CD4-positive, alpha-beta memory T cell (primary cell): ENCODE measurements at places on chromosomes 6 and 20. TPM values are rescaled to one million over a fixed set of nuclear protein-coding genes. Genes with fewer than 3 reads are reported as not detected.

Gene INSM1
- not detected for polyA plus RNA-seq

Gene CDSN
- not detected for polyA plus RNA-seq

Gene TREML2
- polyA plus RNA-seq, result 4.8 TPM

Gene VIP
- not detected for polyA plus RNA-seq

DNA sequence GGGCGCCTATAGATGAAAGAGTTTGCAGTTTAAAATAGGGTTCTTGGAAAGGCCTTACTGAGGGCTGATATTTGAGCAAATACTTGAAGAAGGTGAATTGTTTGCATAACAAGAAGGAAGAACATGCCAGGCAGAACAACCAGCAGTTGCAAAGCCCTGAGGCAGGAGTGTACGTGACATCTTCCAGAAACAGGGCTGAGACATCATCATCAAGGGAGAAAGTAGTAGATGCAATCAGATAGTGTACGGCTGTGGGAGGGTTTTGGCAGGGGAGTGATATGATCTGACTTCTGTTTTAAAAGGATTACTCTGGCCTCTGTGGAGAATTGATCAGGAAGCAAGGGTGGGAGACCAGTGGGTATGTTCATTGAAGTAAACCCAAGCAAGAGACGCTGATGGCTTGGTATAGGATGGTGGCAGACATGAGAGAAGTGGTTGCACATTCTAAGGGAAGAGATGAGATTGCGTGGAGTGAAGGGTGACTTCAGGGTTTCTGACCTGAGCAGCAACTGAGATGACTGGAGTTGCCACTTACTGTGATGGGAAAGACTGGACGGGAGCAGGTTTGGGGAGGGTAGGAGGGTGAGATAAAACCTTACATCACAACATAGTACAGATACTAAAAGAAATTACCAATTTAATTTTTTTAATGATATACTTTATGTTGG, 28.8 kb downstream of the RIOK1 start:
- no peaks in the 10 kb centered on the region for H3K4me1 ChIP-seq
- no peak for DNase-seq
- peaks cover 34% of the 10 kb centered on the region for H3K36me3 ChIP-seq
- H3K27ac ChIP-seq, result no peak overlapping the region
- H3K4me3 ChIP-seq, result no peak overlapping the region

DNA sequence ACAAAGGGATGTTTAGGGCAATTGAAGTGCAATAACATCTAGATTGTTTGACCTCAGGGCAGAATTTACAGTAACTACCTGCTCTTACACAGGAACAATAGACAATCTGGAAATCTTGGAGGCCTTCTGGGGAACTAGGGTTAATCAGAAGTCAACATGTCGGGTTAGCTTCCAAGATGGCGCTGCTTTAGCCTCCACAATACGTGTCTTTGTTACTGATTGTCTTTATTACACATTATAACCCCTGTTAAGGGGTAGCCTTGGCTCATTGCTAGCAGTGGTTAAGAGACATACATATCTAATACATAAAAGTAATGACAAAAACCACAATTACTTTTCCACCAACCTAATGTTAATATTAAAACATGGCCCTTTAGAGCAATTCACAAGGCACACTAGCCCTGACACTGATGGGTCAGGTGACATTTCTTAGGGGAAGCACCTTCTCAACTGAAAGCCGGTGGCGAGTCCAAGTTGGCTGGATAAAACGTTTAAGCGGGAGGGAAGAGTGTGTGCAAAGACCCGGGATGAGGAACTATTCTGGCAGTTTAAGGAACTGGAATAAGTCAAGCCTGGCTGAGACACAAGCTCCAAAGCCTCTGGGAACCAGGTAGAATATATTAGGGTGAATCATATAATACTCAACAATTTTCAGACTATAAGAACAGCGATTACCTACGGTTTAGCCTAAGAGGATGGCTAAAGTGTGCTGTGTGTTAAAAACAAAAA, 236.9 kb downstream of the BCAS1 start:
- H3K36me3 ChIP-seq, result no peaks in the 10 kb centered on the region
- no peak for DNase-seq
- H3K27me3 ChIP-seq, result no peaks in the 10 kb centered on the region

DNA sequence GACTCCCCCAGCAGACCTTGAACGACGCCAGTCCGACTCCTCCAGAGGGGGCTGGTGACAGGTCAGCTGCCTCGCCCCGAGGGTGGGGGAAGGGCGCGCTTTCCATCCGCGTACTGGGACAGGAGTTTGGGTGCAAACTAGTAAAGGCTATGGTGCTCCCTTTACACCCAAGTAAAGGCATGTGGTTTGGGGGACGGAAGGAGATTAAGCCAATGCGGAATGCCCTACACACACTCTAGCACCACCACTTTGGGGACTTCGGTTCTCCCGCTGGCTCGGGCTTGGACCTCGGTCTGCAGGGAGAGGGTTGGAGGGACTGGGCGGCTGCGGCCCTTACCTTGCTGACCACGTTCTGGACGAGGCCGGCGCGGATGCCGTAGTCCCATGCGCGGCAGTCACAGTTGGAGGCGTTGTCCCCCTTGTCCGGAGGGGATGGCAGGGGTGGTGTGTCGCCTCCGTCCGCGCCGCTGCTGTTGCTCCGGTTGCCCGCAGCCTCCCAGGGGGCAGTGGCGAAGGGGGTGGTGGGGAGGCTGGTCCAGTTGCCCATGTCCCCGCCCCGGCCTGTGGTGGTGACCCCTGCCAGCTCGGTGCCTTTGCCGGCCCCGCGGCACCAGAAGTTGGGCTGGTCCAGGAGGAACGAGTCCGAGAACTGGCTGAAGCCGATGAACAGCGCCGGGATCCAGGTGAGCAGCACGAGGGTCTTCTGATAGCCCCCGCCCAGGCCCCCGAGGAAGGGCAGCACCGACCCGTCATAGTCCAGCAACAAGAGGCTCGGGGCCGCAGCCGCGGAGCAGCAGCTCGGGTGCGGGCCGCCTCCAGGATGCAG, 1.1 kb downstream of the SLC22A23 start:
- H3K4me1 ChIP-seq, result peaks cover 35% of the 10 kb centered on the region
- peaks cover 6% of the 10 kb centered on the region for H3K27me3 ChIP-seq
- peak overlapping the region; percentile 67 for H3K4me3 ChIP-seq
- DNase-seq, result peak; percentile 18
- H3K27ac ChIP-seq, result peak overlapping the region; percentile 37
- no peaks in the 10 kb centered on the region for H3K36me3 ChIP-seq

- DNase-seq, result no peak
- H3K4me3 ChIP-seq, result no peak overlapping the region
- H3K27ac ChIP-seq, result no peak overlapping the region
- no peaks in the 10 kb centered on the region for H3K4me1 ChIP-seq
- no peaks in the 10 kb centered on the region for H3K27me3 ChIP-seq
These were observed 582.2 kb upstream of the FLRT3 start for GRCh38 chr20:14919501-14920081.

DNA sequence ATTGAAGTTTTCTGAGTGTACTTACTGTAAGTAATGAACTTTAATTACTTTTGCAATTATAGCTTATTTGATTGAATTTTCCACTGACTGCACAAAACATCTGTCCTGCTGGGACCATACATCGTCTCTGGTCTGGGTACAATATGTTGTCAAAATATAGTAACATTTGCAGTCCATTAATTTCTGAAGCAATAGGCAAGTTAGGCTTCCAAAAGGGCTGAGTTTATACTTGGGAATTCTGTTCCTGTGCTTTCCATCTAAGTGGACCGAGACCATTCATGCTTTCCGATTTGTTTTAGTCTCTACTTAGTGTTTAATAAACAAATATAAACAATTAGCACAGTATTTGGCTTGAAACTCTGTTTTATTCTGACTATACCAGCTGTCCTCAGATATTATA, 139.3 kb downstream of the RFPL4B start:
- no peaks in the 10 kb centered on the region for H3K4me1 ChIP-seq
- DNase-seq, result no peak
- H3K27ac ChIP-seq, result no peak overlapping the region
- no peak overlapping the region for H3K4me3 ChIP-seq
- no peaks in the 10 kb centered on the region for H3K27me3 ChIP-seq

GRCh38 chr20:1185790-1186334, 1.1 kb upstream of the TMEM74B start:
- H3K4me1 ChIP-seq, result peaks cover 14% of the 10 kb centered on the region
- H3K4me3 ChIP-seq, result no peak overlapping the region
- peaks cover 3% of the 10 kb centered on the region for H3K27me3 ChIP-seq
- H3K36me3 ChIP-seq, result no peaks in the 10 kb centered on the region

- H3K27ac ChIP-seq, result no peak overlapping the region
- H3K4me3 ChIP-seq, result no peak overlapping the region
- H3K27me3 ChIP-seq, result no peaks in the 10 kb centered on the region
- no peak for DNase-seq
- no peaks in the 10 kb centered on the region for H3K36me3 ChIP-seq
These were observed 41.0 kb upstream of the HIVEP1 start for GRCh38 chr6:11971154-11971553.

DNA sequence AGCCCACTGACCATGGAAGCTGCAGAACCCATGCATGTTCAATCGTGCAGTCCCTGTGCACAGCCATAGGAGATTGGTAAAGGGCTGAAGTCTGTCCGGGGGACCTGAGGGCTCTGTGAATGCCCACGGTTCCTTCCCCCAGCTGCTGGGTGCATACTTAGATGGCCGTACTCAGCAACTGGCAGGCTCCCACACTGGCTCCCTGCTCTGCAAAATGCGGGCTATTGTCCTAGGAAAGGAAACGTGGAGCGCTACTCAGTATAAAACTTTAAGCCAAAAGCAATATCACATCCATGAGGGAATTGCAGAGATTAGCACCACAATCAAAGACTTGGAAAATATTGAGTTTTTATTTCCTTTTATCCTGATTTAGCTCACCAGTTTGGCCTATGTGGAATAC, 202.0 kb downstream of the WDR27 start:
- H3K4me1 ChIP-seq, result no peaks in the 10 kb centered on the region
- no peak overlapping the region for H3K4me3 ChIP-seq
- no peak for DNase-seq

DNA sequence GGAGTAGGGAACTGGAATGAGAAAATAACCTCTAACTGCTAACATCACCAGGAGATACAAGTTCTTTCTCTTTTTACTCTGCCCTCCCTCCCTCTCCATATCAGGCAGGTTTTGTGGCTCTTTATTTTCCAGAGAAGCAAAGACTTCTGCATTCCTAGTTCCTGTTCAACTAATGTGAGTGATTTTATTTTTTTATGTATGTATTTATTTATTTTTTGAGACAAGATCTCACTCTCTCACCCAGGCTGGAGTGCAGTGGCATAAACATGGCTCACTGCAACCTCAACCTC, 6.0 kb upstream of the IER3 start:
- H3K36me3 ChIP-seq, result no peaks in the 10 kb centered on the region
- DNase-seq, result no peak
- H3K4me3 ChIP-seq, result no peak overlapping the region
- no peaks in the 10 kb centered on the region for H3K4me1 ChIP-seq
- no peak overlapping the region for H3K27ac ChIP-seq

GRCh38 chr20:23132930-23133559, 46.9 kb upstream of the CD93 start:
- H3K36me3 ChIP-seq, result no peaks in the 10 kb centered on the region
- no peak for DNase-seq
- no peaks in the 10 kb centered on the region for H3K27me3 ChIP-seq
- H3K4me3 ChIP-seq, result no peak overlapping the region
- no peak overlapping the region for H3K27ac ChIP-seq

DNA sequence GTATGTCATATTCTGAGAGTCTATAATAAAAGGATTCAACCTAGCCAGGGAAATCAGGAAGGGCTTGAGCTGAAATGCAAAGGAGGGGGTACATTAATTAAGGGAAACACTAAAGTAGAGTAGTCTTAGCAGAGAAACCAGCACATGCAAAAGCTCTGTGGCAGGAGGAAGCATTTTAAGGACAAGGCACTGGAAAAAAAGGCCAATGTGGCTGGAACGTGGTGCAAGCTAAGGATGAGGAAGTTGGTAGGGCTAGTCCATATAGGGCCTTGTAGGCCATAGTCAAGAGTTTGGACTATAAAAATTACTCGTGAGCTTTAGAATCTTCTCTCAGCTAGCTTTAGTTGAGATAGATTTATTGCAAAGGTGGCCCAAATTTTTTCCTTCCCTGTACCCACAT, 75.2 kb upstream of the TOP1 start:
- no peak for DNase-seq
- H3K36me3 ChIP-seq, result no peaks in the 10 kb centered on the region
- H3K4me1 ChIP-seq, result no peaks in the 10 kb centered on the region
- no peak overlapping the region for H3K4me3 ChIP-seq
- H3K27ac ChIP-seq, result no peak overlapping the region

- H3K27ac ChIP-seq, result no peak overlapping the region
- no peaks in the 10 kb centered on the region for H3K4me1 ChIP-seq
- H3K4me3 ChIP-seq, result no peak overlapping the region
- no peak for DNase-seq
- no peaks in the 10 kb centered on the region for H3K27me3 ChIP-seq
These were observed 121.1 kb downstream of the PLEKHG1 start for GRCh38 chr6:150720774-150721233.

- H3K36me3 ChIP-seq, result no peaks in the 10 kb centered on the region
- DNase-seq, result no peak
- no peak overlapping the region for H3K4me3 ChIP-seq
- no peak overlapping the region for H3K27ac ChIP-seq
These were observed 30.7 kb upstream of the ZBP1 start for GRCh38 chr20:57650756-57651483.

GRCh38 chr20:10647471-10647870, 26.3 kb downstream of the JAG1 start:
- no peak for DNase-seq
- no peak overlapping the region for H3K27ac ChIP-seq
- no peaks in the 10 kb centered on the region for H3K4me1 ChIP-seq

DNA sequence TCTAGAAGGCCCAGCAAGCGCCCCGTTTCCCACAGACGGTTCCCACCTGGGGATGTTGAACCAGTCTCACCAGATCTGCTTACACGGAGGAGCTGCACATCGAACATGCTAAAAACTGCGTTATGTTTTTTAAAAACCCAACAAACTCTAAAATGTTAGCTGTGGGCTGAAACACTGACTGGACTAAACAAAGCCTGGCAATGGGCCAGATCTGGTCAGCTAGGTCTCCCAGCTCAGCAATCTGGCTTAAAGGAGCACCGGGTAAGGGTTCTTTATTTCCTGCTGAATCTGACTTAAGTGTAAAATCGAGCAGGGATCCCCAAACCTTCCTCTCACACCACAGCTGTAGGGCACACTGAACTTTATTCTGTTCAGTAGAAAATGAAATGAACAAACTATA, 156.9 kb downstream of the FOXC1 start:
- no peak overlapping the region for H3K4me3 ChIP-seq
- H3K4me1 ChIP-seq, result peaks cover 12% of the 10 kb centered on the region
- no peaks in the 10 kb centered on the region for H3K36me3 ChIP-seq
- H3K27ac ChIP-seq, result no peak overlapping the region

- H3K27me3 ChIP-seq, result no peaks in the 10 kb centered on the region
- no peak overlapping the region for H3K4me3 ChIP-seq
- H3K36me3 ChIP-seq, result no peaks in the 10 kb centered on the region
- no peak for DNase-seq
- H3K4me1 ChIP-seq, result no peaks in the 10 kb centered on the region
These were observed 332.3 kb upstream of the MARCKS start for GRCh38 chr6:113524826-113525225.

GRCh38 chr6:6920114-6920986, 187.4 kb upstream of the RREB1 start:
- no peaks in the 10 kb centered on the region for H3K4me1 ChIP-seq
